Endothelial cell (in vitro differentiated cells): ENCODE measurements at places on chromosomes 7 and 10.
A peak's percentile ranks its signal among the peaks of the same experiment; 100 is the strongest.

DNA sequence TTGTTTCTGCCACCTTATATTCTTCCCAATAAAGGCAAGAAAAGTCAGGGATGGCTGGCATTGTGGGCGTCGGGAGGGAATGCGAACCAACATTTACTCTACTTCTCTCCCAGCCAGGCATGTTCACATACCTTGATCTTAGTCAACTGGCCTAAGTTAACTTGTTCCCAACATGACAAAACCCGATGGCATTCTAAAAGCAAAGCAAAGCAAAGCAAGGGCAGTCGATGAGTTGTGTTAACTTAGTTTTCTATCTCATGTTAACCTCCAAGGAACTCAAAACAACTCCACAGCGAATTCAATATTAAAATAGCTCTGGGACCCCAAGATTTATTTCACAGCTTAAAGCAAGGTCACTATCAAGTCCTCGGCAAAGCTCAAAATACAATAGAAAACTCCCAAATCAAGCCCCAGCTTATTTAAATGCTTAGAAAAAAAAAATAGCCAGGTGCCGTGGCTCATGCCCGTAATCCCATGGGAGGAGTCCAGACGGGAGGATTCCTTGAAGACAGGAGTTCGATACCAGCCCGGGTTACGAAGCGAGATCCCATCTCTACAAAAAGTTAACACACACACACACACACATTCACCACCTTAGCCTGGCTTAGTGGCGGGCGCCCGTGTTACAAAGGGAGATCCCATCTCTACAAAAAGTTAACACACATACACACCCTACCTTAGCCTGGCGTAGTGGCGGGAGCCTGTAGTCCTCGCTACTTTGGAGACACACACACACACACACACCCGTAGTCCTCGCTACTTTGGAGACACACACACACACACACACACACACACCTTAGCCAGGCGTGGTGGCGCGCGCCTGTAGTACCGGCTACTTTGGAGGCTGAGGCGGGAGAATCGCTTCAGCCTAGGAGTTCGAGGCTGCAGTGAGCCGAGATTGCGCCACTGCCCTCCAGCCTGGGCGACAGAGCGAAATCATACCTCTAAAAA lies 901 bp upstream of the CCNY start:
- peaks cover 45% of the 10 kb centered on the region for H3K4me1 ChIP-seq
- H3K27me3 ChIP-seq = peaks cover 11% of the 10 kb centered on the region
- H3K27ac ChIP-seq = peak overlapping the region; percentile 67
- H3K36me3 ChIP-seq = peaks cover 17% of the 10 kb centered on the region
- peak overlapping the region; percentile 95 for H3K4me3 ChIP-seq
- DNase-seq = no peak

- no peak for DNase-seq
- no peak overlapping the region for H3K27ac ChIP-seq
Measured at GRCh38 chr7:118476036-118476435, 251.5 kb downstream of the ANKRD7 start.

- peaks cover 16% of the 10 kb centered on the region for H3K4me1 ChIP-seq
- DNase-seq = no peak
- H3K27ac ChIP-seq = no peak overlapping the region
- no peak overlapping the region for H3K4me3 ChIP-seq
- H3K36me3 ChIP-seq = no peaks in the 10 kb centered on the region
Measured at GRCh38 chr7:123643495-123644441, 11.9 kb upstream of the LMOD2 start.

DNA sequence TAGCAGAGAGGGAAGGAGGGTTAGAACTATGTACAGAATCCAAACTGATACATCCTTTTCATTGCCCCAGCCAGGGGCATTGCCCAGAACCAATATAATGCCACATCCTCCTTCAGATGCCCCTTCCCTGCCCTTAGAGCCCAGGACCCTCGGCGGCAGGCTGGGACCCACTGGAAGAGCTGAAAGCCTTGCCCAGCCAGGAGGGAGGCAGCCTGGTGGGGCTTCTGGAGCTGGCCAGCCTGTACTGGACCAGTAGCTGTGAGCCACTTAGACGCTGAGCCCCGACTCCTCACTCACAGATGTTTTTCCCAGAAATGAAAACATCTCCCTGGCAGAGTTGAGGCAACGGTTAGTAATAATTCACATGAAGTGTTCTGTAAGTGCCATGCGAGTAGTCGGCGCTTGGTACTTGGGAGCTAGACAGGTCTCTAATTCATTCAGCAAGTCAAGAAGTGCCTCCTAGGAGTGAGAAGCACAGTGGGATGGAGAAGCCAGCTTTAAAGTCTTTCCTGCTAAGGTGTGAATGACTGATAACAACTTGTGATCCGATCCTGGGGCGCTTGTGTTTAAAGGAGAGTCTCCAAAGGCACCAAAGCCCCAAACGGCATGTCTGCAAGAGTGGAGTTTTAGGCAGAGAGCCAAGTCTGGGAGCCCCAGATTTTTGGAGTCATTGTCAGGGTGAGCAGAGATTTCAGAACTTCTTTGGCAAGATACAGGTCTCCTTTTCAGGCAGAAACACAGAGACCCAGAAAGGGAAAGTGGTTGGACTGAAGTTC lies 9.8 kb downstream of the VSIR start:
- H3K27ac ChIP-seq = peak overlapping the region; percentile 25
- peaks cover 14% of the 10 kb centered on the region for H3K36me3 ChIP-seq
- peaks cover 67% of the 10 kb centered on the region for H3K4me1 ChIP-seq
- no peak for DNase-seq
- H3K27me3 ChIP-seq = peaks cover 9% of the 10 kb centered on the region

DNA sequence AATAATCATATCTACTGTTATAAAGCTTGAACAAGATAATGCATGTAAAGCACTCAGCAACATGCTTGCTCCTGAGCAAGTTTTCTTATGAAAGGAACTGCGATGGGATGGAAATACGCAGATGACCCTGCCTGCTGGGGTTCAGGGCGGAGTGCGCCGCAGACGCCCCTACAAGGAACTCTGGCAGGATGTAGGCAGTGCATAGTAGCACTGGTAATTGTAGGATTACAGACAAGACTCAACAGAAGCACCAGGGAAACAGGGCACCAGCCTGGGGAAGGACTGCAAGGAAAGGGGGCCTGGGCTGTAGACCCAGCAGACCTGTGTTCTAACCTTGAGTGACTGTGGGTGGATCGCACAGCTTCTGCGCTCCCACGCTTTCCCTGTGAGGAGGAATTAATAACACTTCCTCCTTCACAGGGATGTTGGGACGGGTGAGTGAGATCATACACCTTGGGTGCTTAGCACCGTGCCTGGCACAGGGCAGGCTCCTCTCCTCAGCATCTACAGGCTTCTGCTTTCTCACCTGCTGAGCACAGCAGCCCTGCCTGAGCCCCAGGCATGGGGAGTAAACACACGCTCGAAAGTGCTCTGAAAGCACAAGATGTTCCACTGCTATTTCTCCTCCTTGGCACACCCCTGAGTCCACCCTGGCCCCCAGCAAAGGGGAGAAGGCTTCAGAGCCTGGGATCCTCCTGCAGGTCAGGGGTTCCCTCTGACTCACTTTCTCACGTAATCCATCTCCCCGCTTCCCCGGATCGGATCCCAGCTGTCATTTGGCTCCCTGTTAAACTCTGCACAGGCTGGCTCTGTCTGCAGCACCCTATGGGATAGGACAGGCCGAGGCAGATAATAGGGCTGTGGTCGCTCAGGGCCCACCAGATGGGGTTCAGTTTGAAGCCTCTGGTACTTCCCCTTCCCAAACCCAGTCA lies 19.2 kb downstream of the ITPRIP start:
- H3K27me3 ChIP-seq = peaks cover 10% of the 10 kb centered on the region
- H3K4me1 ChIP-seq = peaks cover 37% of the 10 kb centered on the region
- peaks cover 19% of the 10 kb centered on the region for H3K36me3 ChIP-seq

DNA sequence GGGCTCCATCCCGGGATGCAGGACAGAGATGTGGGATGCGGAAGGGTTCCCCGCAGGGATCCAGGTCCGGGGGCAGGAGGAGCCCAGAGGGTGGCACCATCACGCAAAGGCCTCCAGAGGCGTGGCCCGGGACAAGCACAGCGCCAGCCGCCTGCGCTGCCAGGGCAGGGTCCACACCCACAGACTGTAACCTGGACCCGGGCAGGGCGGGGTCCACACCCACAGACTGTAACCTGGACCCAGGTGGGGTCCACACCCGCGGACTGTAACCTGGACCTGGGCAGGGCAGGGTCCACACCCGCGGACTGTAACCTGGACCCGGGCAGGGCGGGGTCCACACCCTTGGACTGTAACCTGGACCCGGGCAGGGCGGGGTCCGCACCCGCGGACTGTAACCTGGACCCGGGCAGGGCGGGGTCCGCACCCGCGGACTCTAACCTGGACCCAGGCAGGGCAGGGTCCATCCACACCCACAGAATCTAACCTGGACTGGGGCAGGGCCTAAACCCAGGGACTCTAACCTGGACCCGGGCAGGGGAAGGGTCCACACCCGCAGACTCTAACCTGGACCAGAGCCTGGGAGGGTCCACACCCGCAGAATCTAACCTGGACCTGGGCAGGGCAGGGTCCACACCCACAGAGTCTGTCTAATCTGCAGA lies 37.5 kb upstream of the SUN1 start:
- H3K36me3 ChIP-seq = peaks cover 8% of the 10 kb centered on the region
- no peaks in the 10 kb centered on the region for H3K4me1 ChIP-seq
- peaks cover 1% of the 10 kb centered on the region for H3K27me3 ChIP-seq
- H3K27ac ChIP-seq = no peak overlapping the region

DNA sequence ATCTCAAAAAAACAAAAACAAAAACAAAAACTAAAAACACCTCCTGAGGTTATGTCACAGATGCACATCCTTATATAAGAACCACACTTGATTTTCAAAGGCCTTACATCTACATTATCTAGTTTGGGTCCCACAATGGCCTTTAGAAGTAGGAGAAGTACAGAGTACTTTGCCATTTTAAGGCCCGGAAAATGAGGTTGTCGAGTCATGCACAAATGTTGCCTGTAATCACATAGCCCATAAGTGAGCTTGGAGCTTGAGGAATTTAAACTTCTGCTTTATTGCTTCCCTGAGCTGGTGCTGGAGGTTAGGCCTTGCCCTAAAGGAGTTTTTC lies 9.7 kb upstream of the MKRN1 start:
- H3K36me3 ChIP-seq = no peaks in the 10 kb centered on the region
- no peak for DNase-seq
- H3K4me3 ChIP-seq = no peak overlapping the region

- no peak overlapping the region for H3K4me3 ChIP-seq
- H3K4me1 ChIP-seq = no peaks in the 10 kb centered on the region
- H3K27me3 ChIP-seq = peaks cover 7% of the 10 kb centered on the region
- peak; percentile 58 for DNase-seq
Measured at GRCh38 chr10:32256613-32257437, 90.1 kb downstream of the EPC1 start.

DNA sequence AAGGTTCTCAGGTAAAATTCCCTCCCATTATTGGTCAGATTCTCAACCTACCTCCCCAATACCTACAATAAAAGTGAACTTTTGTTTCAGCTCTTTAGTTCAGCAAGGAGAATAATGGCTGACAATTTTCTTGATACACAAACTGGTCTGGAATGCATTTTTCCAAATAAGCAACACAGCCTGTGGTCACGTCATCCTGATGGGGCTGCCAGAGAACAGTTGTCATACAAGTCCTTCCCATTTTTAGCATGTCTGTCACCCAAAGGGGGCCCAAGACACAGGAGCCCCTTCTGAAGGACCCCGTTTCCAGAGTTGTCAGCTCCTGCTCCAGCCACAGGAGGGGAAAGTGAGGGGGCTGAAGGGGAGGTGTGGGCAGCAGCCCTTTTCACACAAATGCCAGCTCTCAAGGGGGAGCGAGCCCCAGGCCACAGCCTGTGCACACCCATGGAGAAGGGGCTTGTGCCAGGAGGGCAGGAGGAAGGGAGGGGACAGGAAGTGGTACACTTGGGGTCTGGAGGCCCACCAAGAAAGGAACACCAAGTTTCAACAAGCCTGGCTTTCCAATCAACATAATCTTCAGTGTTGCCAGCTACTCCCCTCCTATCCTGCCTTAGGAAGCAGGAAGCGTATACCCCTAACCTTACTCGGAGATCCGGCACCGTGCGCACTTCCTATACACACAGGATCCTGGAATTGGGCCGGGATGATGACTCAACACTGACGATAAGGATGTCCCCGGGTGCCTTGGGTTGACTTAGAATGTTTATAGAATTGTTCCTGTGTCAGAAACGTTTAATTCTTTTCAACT lies 43.4 kb upstream of the PDLIM1 start:
- peaks cover 4% of the 10 kb centered on the region for H3K4me1 ChIP-seq
- H3K27me3 ChIP-seq = peaks cover 2% of the 10 kb centered on the region
- DNase-seq = no peak
- peaks cover 67% of the 10 kb centered on the region for H3K36me3 ChIP-seq
- peak overlapping the region; percentile 58 for H3K27ac ChIP-seq

GRCh38 chr7:4073052-4073451 lies 609.0 kb upstream of the FOXK1 start:
- H3K4me3 ChIP-seq = no peak overlapping the region
- peaks cover 13% of the 10 kb centered on the region for H3K36me3 ChIP-seq
- no peak overlapping the region for H3K27ac ChIP-seq
- H3K4me1 ChIP-seq = peaks cover 4% of the 10 kb centered on the region
- H3K27me3 ChIP-seq = peaks cover 7% of the 10 kb centered on the region

GRCh38 chr10:43224321-43224720 lies 42.5 kb downstream of the RASGEF1A start:
- no peak for DNase-seq
- H3K27me3 ChIP-seq = peaks cover 16% of the 10 kb centered on the region
- H3K4me1 ChIP-seq = peaks cover 3% of the 10 kb centered on the region
- H3K36me3 ChIP-seq = no peaks in the 10 kb centered on the region
- H3K4me3 ChIP-seq = no peak overlapping the region
- H3K27ac ChIP-seq = no peak overlapping the region

- peaks cover 3% of the 10 kb centered on the region for H3K27me3 ChIP-seq
- DNase-seq = no peak
- H3K4me3 ChIP-seq = no peak overlapping the region
- peaks cover 7% of the 10 kb centered on the region for H3K4me1 ChIP-seq
- H3K36me3 ChIP-seq = no peaks in the 10 kb centered on the region
Measured at GRCh38 chr7:152710153-152710442, 34.2 kb upstream of the XRCC2 start.

DNA sequence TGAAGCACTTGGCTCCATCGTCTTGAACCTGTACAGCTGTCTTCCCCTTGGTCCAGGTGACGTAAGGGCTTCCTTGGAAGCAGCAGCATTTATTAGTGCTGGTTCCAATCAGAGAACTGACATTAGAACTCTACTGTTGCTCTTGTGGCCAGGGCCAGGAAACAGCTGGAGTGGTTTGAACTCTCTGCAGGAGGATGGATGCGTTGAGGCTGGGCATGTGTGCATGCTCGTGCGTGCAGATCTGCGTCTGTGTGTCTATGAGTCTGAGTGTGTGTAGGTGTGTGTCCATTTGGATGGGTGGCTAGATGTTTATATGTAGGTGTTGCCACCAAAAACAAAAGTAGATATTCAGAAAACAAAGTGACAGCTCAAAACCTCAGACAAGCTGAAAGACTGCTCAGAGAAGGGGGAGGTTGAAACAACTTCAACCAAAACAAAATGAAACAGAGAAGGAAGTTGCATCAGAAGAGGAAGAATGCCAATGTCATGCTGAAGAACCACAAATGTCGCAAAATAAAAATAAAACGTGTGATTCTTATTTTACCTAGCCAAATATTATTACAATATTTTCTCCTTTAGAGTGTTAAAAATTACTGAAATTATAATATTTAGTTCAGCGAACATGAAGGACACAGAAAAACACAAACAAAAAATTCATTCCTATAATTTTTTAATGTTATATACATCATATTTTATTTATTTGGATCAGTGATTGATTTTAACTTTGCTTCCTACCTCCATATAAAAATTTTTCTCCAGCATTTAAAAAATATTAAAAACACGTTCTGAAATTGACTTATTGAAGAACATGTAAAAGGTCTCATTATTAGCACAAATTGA lies 96.1 kb upstream of the MKLN1 start:
- peaks cover 3% of the 10 kb centered on the region for H3K27me3 ChIP-seq
- DNase-seq = no peak
- H3K4me3 ChIP-seq = no peak overlapping the region
- no peaks in the 10 kb centered on the region for H3K36me3 ChIP-seq
- H3K27ac ChIP-seq = no peak overlapping the region
- peaks cover 4% of the 10 kb centered on the region for H3K4me1 ChIP-seq
